ENCODE measurements at places on chromosomes 16 and 17.

DNA sequence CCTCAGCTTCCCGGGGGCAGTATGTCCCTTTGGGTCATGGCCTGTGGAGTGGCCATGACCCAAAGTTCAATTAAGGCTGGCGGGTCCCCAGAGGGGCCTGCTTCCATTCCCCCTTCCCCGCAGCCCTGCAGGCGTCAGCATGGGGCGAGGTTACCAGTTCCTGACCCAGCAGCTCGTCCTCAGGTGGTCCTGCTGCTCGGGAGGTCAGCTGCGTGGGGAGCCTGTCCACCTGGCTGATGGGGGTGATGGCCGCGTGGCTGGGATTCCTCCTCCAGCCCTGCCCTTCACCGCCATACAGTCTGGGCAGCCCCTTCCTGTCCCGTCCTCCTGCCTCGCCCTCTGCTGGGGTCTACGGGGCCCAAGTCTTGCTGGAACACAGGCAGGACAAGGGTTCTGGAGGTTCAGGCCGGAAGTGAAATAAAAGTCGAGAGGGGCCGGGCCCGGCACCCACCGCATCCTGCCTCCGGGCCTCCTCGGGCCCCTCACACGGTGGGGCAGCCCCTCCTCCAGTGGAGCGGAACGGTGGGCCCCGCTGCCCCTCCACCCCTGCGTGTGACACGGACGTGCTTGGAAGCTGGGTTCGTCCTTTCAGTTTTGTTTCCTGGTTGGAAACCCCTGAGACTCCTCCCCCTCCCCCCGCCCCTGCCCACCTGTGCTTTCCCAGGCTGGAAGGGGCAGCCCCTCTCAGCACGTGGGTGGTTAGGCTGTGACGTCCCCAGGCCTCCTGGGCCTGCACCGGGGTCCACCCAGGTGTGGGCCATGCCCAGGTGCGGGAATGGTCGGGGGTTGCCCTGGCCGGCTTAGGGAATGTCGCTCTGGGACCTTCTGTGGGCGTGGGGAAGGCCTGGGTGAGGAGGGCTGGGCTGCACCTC lies 6.8 kb downstream of the UBALD2 start:
- peak; percentile 40 for DNase-seq

- peak; percentile 18 for DNase-seq
Measured at GRCh38 chr17:1762901-1763898, 1.3 kb downstream of the SERPINF1 start.

- DNase-seq = no peak
Measured at GRCh38 chr17:79620207-79621038, 9.6 kb upstream of the RBFOX3 start.

- DNase-seq = no peak
Measured at GRCh38 chr16:79869304-79870015, 268.9 kb upstream of the MAF start.

GRCh38 chr17:47987240-47987835 lies 16.4 kb downstream of the CDK5RAP3 start:
- peak; percentile 76 for DNase-seq

GRCh38 chr16:50550035-50550434 lies 1.8 kb downstream of the NKD1 start:
- DNase-seq = peak; percentile 10

DNA sequence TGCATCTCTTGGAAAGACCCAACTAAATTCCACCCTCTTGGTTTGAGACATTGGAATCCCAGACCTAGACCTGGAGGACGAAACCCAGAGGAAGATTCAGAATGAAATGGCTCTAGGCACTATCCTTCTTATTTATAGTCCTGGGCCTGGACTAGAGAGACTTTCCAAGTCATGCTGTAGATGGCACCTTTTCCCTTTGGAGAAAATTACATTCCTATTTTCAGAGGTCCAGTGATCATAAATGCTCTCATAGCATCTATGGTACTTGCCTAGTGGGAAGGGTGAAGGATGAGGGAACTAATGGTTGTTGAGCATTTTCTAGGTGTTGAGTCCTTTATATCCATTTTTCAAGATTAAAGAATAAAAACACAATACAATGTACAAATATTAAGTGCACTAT lies 37.1 kb downstream of the SPACA3 start:
- DNase-seq = no peak

- DNase-seq = no peak
Measured at GRCh38 chr17:49085565-49086315, 46.8 kb upstream of the B4GALNT2 start.

DNA sequence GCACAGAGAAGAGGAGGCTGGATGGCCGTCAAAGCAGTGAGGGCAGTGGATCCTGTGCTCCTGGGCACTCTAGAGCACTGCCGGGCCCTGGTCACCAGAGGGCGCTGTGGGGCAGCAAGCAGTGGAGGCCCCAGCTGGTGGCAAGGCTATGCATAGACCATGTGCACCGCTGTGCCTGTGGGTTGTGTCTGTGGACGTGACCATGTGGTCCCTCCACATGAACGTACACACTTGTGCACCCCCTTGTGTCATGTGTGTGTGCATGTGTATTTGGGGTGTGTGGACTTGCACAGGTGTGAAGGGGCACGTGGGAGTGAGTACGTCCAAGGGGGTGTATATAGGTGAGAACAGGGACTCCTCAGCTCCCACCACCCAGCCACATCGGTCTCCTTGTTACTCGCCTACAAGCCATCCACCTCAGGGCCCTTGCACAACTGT lies 4.4 kb upstream of the MAP2K3 start:
- DNase-seq = peak; percentile 85

GRCh38 chr17:50117202-50118051 lies 12.5 kb downstream of the SAMD14 start:
- peak; percentile 92 for DNase-seq

- peak; percentile 77 for DNase-seq
Measured at GRCh38 chr16:16127469-16128116, 95.7 kb downstream of the ABCC6 start.

- DNase-seq = peak; percentile 96
Measured at GRCh38 chr16:87487361-87487924, 5.4 kb downstream of the ZCCHC14 start.

- DNase-seq = no peak
Measured at GRCh38 chr16:31010585-31011325, at the start of gene STX1B. STX1B (minus strand) TSS chr16:31010638; CDS start chr16:31010396, 242 bp downstream.

DNA sequence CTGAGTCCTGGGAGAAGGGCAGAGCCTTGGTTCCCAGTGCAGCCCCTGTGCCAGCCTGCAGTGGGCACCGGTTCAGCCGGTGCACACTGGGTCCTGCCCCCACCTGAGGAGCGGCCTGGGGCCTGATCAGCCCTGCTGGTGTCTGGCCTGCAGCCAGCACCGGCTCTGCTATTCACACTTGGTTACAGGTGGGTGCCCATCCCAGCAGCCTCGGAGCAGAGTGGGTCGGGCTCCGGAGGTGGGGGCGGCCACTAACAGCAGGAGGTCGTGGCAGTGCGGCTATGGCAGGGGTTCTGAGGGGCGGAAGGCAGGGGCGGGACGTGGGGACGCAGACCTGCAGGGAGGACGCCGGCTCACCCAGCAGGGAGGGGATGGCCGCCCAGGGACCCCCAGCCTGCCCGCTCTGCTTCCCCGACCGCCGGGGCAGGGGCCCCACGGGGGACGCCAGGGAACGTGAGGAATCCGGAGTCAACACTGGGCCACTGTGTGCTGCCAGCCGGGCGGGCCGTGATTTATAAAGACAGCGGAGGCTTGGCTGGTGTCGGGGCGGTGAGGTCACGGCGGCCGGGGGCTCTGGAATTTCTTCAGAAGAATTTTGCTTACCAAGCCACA lies 20.3 kb downstream of the METRNL start:
- peak; percentile 45 for DNase-seq

DNA sequence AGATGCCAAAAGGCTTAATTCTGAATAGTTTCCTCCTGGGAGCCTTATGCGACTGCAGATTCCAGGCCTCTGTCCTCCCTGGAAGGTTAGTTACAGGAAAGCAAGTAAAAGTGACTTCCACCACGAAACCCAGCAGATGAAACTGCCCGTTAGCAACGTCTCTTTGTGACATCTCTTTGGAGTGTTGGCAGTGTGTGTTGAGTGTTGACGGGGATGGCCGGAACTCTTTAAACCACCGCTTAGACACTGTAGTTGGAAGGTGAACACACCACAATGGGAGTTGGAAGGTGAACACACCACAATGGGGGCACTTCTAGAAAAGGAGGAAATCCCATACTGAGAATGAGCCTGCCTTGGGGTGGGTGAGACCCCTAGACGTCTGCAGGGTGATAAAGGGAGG lies 858 bp downstream of the SKAP1 start:
- DNase-seq = peak; percentile 30

GRCh38 chr16:10314811-10315210 lies 71.0 kb upstream of the ATF7IP2 start:
- peak; percentile 7 for DNase-seq

GRCh38 chr16:7111265-7111664 lies 221.4 kb upstream of the RBFOX1 start:
- DNase-seq = no peak

GRCh38 chr17:39045948-39046679 lies 78.9 kb upstream of the FBXO47 start:
- no peak for DNase-seq

DNA sequence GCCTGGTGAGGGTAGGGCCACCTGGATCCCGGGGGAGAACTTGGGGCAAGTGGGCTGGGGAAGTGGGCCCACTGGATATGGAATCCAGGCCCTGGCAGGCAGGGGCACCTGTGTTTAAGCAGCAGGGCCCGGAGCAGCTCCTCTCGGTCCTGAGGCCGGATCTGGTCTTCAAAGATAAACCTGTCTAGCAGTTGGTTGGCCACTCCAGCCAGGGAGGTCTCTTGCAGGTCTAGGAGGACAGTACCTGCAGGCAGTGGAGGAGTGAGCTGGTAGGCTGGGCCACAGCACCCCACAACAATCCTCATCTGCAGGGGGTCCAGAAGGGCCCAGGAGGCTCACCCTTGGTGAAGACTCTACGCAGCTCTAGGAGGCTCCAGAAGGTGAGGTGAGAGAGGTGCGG lies 7.6 kb downstream of the SLC4A1 start:
- no peak for DNase-seq

DNA sequence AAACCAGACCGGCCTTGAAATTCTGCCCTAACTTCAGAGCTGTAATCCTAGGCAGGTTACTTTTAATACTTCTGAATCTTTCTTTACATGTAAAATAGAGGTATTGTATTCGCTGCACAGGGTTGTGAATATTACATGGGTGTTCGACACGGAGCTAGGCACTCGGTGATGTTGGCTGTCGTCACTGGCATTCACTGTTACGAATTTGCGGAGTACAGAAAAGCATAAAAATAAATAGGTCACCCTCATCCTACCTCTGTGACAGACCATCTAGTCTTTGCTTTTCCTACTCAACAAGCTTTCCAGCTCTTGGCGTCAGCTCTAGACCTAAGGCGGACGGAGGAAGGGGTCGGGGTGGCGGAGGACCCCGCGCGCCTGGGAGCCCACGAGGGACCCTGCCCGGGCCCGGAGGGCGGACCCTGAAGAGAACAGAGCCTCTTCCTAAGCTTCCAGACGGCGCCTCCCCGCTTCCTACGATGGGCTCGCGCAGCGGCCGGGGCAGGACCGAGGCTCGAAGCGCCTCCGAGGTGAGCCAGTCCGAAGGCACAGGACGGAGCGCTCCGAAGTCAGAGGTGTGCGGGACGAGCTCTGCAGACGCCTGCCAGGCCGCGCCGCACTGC lies 879 bp upstream of the SPG7 start:
- peak; percentile 72 for DNase-seq

DNA sequence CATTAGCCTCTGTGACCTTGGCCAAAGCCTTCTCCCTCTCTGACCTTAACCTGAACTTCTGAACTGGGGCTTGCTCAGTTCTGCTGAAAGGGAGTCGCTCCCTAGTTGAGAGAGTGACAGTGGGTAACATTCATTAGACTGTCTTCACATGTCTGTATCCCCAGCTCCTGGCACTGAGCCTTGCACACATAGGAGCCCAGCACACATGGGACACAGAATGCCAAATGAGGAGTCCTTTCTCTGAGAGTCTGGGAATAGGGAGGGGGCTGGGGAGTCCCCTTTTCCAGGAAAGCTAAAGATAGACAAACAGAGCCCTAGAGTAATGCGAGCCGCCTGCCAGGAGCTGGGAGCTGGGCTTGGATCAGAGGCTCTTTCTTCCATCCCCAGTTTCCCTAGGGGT lies 2.5 kb downstream of the TAC4 start:
- DNase-seq = no peak

GRCh38 chr16:1395444-1396031 lies 19.0 kb downstream of the UNKL start:
- DNase-seq = no peak

Measured in DMS53 (cell line).